ENCODE measurements at places on chromosomes 13 and 19.

- ATAC-seq: no peak
Observed at GRCh38 chr13:77150651-77151050, 123.7 kb upstream of the FBXL3 start.

DNA sequence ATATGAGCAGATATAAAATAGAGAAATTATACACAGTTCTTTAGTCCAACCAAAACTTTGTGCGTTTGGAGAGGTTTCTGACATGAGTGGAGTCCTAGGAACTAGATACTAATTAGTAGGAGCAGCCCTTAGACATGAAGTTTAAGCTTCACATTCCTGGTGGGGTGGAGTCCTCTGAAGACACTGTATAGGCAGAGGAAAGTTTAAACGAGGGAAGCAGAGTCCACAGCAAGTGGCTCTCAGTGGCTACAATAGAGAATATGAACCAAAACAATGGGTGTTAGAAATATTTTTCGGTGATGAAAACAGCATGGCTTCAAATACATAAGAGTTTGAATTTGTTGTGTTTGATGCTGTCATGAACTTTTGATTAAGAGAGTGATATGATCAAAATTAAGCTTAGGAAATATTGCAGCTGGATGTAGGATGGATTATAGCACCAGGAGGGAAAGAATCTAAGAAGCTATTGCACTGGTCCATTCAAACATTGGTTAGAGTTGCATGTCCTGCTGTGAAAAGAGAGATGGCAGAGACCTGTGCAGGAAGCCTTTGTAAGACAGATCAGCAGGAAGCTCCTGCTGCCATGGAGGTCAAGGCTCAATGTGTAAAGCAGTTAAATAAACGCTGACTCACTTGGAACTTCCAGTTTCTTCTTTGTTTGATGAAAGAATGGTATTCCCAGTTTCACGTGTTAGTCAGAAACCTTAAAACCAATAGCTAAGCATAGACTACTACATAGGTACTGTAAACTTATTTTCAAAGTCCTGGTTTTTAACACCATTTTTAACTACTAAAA lies 175.2 kb downstream of the TDRD3 start:
- ATAC-seq: no peak

DNA sequence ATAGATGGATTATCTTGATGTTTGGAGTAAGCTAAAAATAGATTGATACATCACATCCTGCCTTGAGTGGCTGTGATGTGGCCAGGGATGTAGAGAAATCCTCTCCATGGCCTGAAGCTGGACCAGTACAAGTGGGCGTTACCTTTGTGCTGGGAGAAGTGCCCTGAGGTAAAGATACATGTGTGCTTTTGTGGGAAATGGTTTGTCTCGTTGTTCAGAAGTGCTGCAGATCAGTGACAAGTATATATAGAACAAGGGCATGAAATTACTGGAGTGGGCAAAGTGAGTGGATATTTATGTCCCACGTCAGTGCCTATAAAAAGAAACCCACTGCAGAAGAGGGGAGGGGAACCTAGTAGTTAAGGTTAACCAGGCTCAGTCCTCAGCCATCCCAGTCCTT lies 12.2 kb upstream of the ZNF304 start:
- ATAC-seq: no peak

DNA sequence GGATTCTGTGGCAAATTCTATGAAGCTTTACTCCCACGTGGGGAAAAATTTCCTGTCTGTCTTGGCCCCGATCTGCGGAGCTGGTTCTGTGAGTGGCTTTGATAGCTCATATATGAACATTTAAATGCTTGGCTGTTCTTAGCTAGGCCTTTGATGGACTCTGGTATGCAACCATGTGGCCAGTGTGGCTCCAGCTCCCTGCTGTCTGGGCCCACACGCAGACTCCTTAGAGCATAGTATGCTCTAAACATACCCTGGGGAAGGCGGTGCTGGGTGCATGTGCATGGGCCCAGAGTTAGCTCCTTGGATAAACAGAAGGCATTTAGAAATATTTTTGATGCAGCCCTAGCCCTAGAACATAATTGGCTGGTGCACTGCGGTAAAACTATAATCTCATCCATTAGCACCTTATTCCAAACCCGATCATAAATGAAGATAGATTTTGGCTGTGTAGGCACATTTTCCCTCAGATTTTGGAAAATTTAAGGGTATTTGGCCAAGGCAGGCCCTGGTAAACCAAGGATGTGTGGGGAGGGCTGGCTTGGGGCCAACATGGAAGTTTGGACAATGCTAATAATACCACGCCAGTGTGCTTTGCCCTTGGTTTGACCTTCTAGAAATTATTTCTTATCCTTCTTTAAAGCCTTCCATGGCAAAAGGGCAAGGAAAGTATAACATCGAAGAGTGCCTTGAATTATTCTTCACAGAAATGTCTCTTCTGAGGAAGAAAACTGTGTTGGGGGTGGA lies 153.5 kb downstream of the LMO7 start:
- no peak for ATAC-seq

DNA sequence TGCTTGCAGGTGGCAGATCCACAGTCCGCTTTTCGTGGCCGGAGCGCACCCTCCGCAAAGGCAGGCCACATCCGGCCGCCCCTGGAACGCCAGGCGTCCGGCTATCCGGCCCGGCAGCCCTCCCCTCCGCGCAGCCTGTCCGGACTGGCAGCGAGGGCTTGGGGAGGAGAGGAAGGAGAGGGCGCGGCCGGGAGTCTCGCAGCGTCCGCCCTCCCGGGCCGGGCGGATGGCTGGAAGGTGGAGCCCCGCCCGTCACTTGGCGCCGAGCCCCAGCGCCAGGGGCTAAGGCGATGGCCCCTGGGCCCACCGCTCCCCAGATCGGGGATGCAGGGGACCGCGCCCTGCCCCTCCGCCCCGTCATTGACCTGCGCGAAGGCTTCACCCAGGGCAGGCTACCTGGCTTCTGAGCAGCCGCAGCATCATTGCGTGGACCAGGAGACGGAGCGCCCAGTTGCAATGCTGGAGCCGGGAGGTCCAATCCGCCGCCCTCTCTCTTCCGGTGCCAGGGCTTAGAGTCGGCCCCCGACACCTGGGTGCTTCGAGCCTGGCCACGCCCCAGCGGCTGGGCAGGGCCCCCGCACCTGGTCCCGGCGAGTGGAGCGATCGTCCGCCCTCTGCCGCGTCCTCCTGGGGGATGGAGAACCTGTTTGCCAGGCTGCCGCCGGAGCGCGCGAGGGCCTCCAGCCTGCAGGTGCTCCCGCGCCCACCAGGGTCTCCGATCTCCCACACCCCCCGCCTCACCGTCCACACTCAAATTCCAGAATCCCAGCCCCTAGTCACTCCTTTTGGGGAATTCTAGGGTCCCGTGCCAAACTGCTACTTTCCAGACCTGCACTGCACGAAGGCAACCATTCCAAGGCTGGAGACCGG lies at the start of gene FUT1:
Gene FUT1, minus strand, starts transcription at position 146 of the 870 bp plus-strand sequence. CDS start 1,360 bp downstream, outside the sequence.
- ATAC-seq: peak; percentile 79

DNA sequence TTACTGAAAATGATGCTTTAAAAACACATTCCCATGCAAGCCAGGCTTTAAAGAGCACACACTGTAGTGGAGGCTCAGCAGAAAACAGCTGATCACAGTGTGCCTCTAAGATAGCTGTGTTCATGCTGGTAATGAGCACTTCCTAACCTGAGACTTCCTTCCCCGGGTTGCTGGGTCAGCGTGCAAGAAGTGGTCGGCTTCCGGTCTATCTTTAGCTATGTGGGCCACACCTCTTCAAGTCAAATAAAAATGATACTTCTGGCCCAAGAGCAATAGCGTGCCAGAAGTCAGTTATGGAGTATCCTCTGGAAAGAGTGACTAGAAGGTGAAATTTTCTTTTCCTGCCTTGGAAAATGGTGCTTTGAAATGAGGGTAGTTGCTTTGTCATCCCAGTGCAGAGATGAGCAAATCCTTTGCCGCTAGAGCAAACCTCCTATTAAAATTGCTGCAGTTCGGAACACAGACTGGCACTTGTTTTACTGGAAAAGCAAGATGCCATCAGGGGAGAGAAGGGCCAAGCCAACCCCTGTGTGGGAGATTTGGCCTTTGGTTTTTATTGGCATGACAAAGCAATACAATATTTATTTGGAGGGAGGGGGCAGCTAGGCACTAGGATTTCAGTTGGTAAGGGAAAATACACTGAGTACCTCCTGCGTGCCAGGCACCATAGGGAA lies 64.2 kb downstream of the ARHGAP35 start:
- ATAC-seq: peak; percentile 91

DNA sequence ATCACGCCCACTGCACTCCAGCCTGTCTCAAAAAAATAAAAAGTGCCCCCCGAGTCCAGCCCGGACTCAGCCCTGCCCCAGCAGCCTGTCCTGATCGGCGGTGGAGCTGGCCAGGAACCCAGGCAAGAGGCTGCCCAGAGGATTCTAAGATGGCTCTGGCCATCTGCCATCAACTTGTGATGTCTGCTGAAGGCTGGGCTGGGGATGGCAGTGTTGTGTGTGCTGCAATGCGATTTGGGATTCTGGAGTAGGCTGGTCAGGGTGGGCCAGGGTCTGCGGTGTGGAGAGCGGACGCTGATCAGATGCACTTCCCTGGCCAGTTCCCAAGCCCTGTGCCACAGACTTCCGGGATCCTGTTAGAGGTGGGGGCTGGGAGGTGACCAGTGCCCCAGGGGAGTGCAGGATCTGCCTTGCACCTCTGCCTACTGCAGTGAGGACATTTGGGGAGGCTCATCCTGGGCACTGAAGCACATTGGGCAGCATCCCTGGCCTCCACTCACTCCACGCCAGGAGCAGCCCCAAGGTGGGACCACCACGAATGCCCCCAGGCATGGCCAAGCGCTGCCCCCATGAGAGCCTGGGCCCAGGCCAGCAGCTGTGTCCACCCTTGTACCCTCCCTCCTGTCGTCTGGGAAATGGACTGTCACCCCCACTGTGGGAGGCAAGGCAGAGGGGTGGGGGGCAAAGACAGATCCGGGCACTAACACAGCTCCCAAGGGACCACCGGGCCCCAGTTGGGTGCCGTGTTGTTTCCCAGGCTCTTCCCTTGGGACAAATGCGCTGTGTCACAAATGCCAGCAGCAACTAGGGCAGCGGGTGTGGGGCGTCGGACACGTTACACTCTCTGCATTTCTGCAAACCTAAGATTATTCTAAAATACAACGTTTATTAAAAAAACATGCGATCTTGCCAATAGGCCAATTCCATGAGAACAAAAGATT lies 3.4 kb upstream of the TBXA2R start:
- ATAC-seq: no peak

DNA sequence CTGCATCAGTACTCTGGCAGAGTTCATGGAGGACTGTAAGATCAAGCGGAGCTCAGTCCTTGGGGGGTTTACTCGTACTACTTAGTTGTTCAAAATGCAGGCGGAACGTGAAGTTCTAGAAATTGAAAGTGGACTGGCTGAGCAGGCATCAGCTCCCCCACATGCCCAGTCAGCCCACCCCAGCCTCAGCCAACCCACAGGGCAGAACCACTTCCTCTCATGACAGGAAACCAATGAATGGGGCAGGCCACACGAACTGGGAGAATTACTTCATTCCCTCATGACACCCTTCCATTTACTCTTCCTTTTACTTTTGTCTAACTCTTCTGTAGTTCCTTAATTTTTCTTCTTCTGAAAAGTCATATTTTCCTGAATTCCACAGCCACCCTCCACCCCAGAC lies 71.9 kb downstream of the FLT1 start:
- peak; percentile 24 for ATAC-seq

- no peak for ATAC-seq
Observed at GRCh38 chr19:41863209-41863931, 3.3 kb downstream of the RPS19 start.

GRCh38 chr19:9323919-9324583 lies at the start of gene ZNF559:
TSS of gene ZNF559 (plus strand) at chr19:9324179. CDS start at chr19:9338550, 14,371 bp downstream.
- peak; percentile 99 for ATAC-seq

- ATAC-seq: no peak
Observed at GRCh38 chr13:65540175-65540574, 1690.0 kb downstream of the PCDH9 start.

DNA sequence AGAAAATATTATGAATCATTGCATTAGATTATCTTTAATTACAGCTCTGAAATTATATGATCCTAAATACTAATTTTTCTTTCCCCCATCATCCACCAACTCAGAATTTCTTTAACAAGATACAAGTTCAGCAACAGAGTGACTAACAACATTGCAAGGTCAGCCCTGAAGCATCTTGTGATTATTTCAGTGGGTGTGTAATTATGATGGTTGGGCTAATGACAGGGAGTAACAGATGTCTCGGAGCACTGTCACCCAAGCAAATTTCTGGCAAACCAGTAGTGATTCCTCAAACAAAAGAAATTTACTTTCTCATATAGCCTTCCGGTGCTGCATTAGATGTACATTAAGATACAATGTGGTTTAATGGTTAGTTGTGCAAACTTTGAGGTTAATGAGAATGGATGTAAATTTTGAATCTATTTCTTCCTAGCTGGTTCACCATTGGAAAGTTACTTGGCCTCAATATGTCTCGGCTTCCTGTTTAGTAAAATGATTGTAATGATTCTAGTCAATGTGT lies 238.9 kb downstream of the ITGBL1 start:
- no peak for ATAC-seq

DNA sequence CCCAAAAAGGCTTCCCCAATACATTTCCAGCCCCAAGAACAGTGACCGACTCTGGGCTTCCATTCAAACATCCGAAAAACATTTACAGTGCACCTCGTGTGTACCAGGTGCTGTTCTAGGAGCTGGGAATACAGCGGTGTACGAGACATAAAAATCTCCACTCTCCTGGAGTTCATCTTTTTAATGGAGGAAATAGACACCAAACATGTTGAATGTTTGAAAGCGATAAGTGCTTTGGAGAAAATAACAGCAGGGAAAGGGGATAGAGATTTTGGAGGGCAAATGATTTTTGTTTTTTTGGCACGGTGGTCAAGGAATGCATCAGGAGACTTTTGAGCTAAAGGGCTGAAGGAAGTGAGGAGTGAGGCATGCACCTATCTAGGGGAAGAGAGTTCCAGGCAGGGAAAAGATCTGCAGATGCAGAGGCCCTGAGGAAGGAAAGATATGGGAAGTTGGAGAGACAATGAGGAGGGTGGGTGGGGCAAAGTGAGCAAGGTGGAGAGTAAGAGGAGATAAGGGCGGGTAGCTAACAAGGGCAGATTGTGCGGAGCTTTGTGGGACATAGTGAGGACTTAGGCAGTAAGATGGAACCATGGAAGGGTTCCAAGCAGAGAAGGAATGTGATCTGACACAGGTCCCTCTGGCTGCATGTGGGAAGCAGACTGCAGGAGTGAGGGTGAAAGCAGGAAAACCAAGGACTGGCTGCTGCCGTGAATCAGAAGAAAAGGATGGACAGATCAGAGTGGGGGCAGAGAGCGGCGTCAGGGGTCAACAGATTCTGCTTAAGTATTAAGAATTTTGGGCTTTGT lies 703 bp upstream of the FBL start:
- ATAC-seq: no peak

GRCh38 chr19:19185853-19186740 lies 5.9 kb downstream of the BORCS8 start:
- ATAC-seq: peak; percentile 95

- no peak for ATAC-seq
Observed at GRCh38 chr19:447816-448560, 12.8 kb downstream of the SHC2 start.

DNA sequence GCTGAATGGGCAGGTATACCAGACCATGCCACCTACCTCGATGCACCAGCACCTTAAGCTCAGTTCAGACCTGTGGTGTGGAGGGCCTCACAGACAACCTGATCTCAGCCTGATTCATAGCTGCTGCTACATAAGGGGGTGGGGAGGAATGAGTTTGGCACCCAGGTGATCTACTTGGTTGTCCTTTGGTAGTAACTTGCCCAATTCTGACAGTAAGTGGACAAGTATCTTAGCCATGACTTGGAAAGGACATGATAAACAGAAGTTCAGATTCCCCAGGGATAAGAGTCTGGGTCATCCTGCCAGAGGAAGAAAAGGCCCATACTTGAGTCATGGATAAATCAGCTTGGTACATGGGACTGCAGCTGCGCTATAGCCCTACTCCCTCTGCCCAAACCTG lies 28.4 kb upstream of the SOHLH2 start:
- no peak for ATAC-seq
